ENCODE measurements at places on chromosomes 7 and 10.

- no peak for DNase-seq
Measured at GRCh38 chr7:820341-820740, 11.9 kb upstream of the SUN1 start.

GRCh38 chr10:9147475-9147874 is 1093.0 kb downstream of the GATA3 start:
- no peak for DNase-seq

- DNase-seq = peak; percentile 34
Measured at GRCh38 chr10:104259999-104260774, 5.5 kb downstream of the GSTO1 start.

DNA sequence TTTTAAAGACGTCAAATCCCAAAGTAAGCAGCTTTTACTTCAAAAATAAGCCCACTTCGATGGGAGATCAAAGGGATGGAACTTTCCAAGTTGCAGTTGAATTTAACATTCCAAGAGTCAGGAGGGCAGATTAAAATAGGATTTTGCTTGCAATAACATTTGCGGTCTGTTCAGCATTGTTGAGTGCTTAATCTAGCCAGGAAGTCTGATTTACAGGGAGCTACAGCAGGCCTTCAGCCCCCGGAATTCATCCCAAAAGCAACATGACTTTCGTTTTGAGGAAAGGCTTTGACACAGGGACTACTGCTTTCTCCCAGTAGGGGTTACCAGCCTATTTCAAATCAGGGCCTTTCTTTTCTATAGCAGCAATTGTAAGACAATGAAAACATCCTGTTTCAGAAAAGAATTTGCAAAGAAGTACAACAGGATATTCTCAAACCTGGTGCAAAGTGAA is 279.6 kb upstream of the PITRM1 start:
- no peak for DNase-seq

- no peak for DNase-seq
Measured at GRCh38 chr10:3672220-3672619, 112.8 kb downstream of the KLF6 start.

GRCh38 chr10:29553544-29554250 is 81.1 kb downstream of the SVIL start:
- peak; percentile 43 for DNase-seq
